ENCODE measurements at places on chromosomes 11 and 22.

DNA sequence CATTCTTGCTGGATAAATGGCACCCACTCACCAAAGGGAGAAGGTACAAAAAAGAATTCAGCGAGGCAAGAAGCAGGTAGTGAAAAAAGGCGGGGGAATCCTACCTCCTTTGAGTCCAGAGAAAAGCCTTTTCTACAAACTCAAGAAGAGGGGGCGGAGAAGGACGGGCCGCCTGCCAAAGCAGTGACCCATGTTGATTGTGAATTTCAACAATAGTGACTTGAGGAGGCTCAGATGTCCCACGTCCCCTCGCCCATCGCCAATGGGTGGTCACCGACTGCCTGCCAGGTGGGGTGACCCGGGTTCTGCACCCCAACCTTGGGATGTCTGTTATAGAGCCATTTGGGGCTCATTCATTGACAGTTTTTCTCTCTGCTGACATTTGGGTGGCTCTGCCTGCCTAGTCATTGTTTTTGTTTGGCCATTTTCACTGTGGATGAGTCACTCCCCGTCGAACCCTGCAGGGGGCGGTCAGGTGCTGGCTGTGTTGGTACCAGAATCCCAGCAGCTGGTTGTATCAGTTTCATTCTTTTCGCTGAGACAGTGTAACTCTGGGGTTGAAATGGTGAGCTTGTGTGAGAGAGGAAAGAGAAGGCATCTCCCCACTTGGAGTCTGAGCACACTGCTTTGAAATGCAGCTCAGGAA is 163.4 kb upstream of the NCAM1 start:
- DNase-seq = peak; percentile 3

GRCh38 chr11:33258631-33259205 is 1.5 kb downstream of the HIPK3 start:
- DNase-seq = no peak

GRCh38 chr11:65491614-65492386 is 7.0 kb upstream of the MALAT1 start:
- peak; percentile 59 for DNase-seq

GRCh38 chr11:117195258-117195657 is 3.9 kb upstream of the TAGLN start:
- DNase-seq = no peak

DNA sequence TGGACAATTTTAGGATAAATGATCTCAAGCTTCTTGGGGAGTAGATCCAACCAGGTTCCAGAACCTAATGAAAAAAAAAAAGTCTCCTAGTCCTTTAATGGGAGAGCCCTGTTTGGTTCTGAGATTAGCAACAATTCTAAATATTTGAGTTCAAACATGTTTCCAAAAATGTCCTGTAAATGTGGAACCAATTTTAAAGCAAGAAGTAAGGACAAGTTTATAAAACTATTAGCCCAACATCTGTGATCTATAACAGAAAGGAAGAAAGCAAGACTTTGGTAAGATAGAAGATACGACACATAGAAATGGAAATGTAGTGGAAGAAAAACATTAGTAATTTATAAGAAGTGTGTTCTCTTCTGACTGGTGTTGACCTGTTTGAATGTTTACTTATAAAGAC is 79.7 kb upstream of the SLC5A12 start:
- DNase-seq = no peak

DNA sequence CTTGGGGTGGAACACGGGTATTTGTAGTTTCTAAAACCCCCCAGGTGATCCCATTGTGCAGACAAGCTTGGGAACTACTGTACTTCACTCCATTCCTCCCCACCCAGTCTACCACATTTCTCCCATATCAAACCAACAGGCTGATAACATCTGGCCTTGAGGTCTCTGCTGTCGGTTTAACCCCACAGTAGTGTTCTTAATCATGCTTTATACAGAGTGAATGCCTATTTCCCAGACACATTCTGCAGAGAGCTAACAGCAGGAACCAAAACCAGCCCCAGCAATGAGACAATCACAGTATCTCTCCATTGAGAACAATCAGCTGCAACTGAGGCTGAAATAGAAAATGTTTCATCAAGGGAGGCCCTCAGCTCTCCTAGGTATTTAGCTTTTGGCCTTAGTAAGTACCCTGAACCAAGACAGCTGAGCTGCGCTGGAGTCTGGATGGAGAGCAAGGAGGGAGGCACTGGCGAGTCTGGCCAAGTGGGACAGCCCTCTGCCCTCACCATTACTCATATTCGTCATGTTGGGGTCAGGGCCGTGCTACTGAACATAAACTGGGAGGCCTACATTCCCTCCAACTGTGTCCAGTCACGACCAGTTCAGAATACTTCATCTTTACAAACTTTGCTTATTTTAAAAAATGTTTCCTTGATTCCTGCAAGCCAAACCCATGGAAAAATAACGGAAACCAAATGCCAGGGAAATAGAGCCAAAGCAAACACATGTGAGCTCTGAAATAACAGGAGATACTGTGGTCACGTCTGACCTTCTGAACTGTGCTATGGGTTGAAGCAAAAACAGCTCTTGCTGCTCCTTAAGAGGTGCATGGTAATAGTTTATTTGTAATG is 81.0 kb downstream of the CCDC34 start:
- no peak for DNase-seq

DNA sequence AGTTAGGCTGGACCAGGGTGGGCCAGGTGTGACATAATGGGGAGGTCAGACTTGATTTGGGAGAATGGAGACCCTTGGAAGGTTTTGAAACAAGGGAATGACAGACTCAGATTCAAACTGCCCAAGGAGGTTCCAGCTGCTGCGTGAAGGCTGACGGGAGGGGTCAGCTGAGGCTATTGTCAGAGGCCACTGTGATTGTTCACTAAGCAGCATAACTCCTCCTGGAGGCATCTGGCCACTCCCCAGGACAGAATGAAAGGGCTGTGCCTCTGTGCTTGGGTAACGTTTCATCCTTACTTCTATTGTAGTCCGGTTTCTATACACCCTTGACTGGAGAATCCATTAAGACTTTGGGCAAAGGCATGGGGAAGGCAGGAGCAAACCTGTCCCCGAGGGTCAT is 126.6 kb downstream of the DSCAML1 start:
- no peak for DNase-seq

DNA sequence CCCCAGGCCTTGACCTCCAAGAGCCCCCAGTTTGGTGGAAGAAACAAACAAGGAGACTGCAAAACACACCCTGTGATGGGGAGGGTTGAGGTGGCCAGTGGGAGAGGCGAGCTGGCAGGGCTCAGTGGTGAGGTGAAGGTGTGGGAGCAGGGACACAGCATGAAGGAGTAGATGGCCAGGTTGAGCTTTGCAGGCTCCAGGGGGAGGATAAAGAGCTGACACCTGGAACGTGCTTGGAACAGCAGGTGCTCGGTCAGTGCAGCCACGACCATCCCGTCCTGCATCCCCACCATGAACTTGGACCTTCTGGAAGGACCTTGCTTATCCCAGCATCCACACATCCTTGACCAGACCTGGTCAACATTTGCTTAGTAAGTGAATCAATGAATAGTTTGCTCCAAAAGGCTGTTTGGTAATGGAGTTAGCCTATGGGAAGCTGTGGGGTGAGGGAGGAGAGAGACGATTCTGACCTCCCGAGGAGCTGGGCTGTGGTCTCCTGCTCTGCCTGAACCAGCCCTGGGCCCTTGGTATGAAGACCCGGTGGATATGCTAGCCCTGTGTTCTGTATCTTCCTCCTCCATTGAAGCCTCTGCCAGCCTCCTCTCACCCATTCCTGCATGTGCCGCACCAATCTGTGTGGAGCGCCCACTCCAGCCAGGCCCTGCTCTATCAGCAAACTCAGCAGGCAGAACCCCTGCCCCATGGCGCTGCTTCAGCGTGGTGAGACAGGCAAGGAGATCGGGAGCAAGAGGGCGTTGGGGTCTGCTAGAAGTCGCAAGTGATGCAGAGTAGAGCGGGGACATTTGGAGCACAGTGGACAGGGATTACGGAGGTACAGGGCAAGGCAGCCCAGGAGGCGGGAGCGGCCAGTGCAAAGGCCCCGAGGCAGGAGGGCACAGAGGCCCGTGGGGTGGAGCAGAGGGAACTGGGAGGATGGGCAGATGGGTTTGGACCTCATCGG is 9.9 kb downstream of the LINC01488 start:
- DNase-seq = no peak

GRCh38 chr11:84853841-84854497 is 773.2 kb downstream of the DLG2 start:
- DNase-seq = no peak

GRCh38 chr11:100984668-100985067 is 144.9 kb downstream of the PGR start:
- no peak for DNase-seq

DNA sequence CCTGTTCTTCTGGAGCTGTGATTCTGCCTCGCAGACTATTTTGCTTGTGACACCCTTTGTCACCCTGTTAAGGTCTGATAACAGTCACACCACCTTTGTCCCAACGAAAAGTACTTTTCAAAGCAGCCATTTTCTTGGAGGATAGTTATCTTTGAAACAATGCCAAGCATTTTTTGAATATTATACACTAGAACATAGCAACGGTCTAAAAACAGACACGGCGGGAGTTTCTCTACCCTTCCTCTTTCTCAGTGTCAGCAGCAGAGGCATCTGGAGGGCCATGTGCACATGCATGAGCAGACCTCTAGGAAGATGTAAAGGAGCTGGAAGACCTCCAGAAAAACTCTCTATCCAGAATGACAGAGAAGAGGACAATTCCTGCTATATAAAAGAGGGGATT is 86.5 kb downstream of the TRPC6 start:
- no peak for DNase-seq

DNA sequence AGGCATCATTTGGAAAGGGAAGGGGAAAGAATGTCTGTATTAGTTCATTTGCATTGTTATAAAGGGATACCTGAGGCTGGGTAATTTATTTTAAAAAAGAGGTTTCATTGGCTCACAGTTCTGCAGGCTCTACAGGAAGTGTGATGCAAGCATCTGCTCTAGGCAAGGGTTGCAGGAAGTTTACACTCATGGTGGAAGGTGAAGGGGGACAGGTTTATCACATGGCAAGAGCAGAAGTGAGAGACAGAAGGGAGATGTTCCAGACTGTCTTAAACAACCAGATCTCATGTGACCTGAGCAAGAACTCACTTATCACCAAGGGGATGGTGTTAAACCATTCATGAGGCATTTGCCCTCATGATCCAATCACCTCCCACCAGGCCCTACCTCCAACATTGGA is 90.6 kb downstream of the CCDC83 start:
- DNase-seq = no peak

DNA sequence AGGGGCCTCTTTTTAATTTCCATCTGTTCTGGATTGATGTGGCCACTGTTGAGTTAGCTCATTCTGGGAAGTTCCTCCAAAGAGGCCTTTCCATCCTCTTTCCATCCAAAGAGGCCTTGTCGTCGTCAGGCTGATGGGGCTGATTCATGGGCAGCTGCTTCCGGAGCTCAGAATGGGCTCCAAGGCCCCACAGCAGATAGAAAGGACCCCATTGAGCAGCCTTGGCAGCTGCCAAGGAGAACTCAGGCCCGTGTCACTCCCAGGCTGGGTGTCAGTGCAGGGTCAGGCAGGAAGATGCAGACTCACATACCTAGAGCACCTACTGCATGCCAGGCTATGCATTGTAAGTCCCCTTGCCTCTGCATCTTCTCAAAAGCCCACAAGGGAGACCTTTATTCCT is 524.1 kb downstream of the MIAT start:
- no peak for DNase-seq

GRCh38 chr11:61657566-61658290 is 22.5 kb upstream of the DAGLA start:
- peak; percentile 64 for DNase-seq

GRCh38 chr11:10730151-10730550 is 20.9 kb upstream of the CTR9 start:
- no peak for DNase-seq
